ENCODE measurements at places on chromosomes 1 and 21.

DNA sequence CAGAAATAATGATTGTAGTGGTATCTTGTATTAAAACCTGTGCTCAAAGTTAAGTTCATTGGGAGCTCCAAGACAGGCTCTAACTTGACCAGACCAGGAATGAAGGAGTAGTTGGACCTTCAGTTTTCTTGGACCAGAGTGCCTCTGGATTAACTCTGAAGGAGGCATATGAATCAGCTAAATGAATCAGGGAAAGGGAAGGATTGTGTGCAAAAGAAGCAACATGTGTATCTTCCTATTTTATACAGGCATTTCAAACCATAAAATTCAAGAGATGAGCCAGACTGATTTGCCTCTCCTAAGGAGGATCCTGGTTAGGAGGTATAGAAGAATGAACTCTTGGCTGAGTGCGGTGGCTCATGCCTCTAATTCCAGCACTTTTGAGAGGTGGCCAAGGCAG, 71.4 kb downstream of the CC2D1B start:
- DNase-seq, result no peak

DNA sequence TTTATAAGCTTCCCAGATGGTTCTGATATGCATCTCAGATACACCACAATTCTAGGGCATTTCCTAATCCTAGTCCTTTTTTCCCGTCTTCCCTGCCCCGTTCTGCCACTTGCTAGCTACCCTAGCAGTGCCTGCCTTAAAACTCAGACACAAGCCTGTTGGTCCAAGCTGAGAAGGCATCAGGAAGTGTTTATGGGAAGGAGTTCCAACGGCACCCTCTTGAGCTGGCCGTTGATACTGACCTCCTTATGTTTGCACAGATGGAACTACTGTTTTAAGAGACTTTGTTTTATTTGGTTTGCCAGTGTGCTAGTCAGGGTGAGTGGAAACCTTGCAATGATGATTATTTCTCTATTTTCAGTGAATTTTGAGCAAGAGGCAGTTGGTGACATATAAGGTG, 67.2 kb downstream of the UCK2 start:
- no peak for DNase-seq

- no peak for DNase-seq
Measured at GRCh38 chr1:207283421-207283820, 38.1 kb upstream of the CD55 start.

DNA sequence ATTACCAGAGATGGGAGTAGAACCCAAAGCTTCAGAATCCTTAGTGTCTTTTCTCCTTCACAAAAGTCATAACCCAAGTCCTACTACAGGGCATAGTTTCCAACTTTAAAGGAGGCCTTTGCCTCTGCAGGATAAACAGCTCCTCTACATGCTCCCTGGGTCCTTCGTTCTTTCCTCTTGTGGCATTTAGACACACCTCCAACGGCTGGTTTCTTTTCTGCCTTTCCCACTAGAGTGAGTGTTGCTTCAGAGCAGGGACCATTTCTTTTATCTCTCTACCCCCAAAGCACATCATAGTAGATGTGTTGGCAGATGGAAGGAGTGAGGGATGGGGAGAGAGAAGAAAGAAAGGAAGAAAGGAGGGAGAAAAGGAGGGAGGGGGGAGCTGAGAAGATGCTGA, 144.7 kb upstream of the SPATA6 start:
- no peak for DNase-seq

GRCh38 chr21:41578716-41579115, 70.8 kb upstream of the TMPRSS2 start:
- no peak for DNase-seq
